Activated CD4-positive, alpha-beta memory T cell treated with anti-CD3 and anti-CD28 coated beads for 36 hours (primary cell): ENCODE measurements at places on chromosomes 5 and 9.

GRCh38 chr5:77638763-77639671 lies 504 bp upstream of the OTP start:
- no peak for DNase-seq

DNA sequence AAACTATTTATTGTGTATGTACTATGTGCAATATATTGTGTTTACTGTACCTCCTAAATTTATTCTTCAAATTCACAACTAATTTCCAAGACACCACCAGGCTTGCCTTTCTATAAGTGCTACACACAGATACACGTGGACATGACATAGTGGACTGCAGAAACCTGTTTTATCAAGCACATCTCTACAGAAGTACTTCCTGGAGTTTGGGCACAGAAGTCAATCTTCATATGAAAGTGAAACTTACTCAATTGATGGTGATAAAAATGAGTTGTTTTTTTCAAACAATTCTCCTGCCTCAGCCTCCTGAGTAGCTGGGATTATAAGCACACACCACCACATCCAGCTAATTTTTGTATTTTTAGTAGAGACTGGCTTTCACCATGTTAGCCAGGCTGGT lies 57.6 kb downstream of the NLN start:
- DNase-seq = no peak

DNA sequence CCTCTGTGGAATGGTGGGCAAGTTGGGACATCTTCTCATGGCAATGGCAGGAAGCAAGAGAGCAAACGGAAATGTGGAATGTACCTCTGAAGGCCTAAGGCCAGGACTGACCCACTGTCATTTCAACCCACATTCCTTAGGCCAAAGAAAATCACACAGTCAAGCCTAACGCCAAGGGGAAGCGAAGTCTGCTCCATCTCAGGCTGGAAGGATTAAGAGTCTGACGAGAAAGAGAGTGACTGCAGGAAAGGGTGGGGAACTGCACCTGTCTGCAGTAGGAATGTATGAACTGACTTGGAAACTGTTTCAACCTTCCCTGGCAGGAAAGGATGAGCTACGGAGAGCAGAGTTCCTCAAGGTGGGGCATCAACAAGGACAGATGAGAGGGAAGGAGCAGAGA lies 90.2 kb upstream of the TAS2R1 start:
- no peak for DNase-seq

GRCh38 chr5:2262620-2263019 lies 379.9 kb upstream of the IRX4 start:
- no peak for DNase-seq

DNA sequence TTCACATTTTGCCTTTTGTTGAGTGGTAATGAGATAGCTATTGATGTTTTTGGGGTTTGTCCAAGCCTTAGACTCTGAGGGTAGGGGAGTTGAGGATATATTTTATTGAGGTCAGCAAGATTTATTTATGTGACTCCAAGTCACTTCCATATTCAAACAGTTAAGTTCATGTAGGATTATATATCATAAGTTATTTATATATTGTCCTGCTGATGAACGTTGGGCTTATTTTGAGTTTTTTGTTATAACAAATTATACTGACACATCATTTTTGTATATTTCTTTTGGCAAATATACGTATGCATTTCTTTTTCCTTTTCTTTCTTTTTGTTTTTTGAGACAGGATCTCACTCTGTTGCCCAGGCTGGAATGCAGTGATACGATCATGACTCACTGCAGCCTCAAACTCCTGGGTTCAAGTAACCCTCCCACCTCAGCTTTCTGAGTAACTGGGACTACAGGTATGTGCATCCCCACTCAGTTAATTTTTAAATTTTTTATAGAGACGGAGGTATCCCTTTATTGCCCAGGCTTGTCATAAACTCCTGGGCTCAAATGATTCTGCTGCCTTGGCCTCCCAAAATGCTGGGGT lies 23.5 kb upstream of the IL12B start:
- DNase-seq = no peak

GRCh38 chr9:136299541-136299940 lies 4.4 kb downstream of the CCDC187 start:
- no peak for DNase-seq

- no peak for DNase-seq
Observed at GRCh38 chr5:72085319-72085718, 22.0 kb upstream of the MAP1B start.

DNA sequence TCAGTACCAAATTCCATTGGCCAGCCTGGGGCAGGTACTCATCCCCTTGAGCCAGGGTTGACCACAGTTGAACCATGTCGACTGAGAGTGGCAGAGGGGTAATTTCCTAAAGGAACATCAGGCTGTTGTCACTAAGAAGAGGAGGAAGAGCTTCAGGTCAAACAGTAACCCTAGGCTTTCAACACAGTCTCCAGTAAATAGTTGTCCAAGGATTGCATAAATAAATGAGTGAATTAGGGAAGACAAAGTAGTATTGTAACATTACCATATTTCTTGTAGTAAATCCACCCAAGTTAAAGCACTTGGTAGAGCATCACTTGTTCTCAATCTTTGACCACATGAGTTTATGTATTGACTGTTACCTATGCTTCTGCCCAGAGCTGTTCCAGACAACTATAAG lies 7.4 kb downstream of the PSAT1 start:
- no peak for DNase-seq

GRCh38 chr5:36596756-36597155 lies 9.7 kb upstream of the SLC1A3 start:
- DNase-seq = no peak

GRCh38 chr5:168064933-168065622 lies 226.4 kb upstream of the WWC1 start:
- DNase-seq = no peak

DNA sequence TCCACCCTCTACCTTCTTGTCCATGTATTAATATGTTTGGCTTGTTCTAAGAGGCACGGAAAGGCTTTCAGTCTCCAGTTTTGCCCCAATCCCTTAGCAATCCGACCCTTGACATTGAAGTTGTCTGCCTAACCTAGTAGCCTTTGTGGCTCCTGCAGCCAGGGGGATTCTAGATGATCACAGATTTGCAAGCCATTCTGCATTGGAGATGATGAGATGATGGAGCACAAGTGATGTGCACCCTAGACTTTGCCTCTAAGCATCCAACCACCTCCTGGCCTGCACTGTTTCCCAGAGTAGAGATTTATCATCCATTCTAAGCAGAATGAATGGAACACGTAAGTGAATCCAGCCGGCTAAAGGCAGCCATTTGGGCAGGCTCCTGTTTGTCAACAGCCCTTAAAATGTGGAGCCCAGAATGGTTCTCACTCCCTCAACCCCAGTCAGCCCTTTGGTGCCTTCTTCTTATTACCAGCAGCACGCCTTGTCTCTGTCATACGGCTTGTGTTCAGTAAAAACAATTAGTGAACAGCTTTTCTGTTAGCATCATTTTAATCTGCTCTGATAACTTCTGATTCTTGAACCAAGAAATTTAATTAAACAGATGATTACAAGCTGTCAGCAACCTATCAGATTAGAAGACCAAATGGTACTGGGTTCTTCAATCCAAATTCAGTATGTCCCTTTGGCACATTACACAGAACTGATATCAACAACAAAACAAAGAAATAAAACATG lies 5.7 kb upstream of the TRAF1 start:
- DNase-seq = peak; percentile 32

GRCh38 chr5:14305045-14305444 lies 161.9 kb downstream of the TRIO start:
- no peak for DNase-seq

GRCh38 chr5:67808340-67808739 lies 407.2 kb upstream of the PIK3R1 start:
- no peak for DNase-seq
